ENCODE measurements at places on chromosomes 12 and 14.

GRCh38 chr14:94517248-94517640, 8.0 kb upstream of the SERPINA12 start:
- no peak for DNase-seq

DNA sequence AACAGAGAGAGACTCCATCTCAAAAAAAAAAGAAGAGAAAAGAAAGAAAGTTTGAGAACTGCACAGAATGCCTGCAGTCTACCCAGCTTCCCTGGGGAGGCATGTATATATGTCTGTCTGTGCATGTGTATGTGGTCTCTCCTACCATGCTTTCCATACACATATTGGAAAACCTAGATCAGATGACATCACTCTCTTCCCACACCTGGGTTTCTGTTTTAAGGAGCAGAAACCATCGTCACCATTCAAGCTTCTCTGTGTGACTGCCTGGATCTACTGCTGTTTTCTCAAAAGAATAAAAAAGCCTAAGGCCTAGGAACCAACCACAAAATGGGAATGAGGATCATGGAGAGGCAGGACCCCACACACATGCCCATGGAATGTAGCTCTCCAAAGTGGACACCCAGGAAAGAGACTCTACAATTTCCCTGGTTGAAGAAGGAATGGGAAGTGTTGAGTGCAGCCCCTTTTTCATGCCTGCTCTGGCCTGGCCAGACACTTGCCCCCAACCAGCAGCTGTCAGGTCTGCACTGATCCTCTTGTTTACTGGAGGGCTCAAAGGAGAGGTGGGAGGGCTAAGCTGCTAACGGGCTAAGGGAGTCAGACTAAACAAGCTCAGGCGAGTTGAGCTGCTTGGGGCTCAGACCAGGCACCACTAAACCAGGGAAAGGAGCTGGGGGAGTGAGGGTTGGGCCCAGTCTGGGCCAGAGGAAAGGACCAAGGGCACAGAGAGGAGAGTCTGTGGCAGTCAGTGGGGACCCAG, 7.7 kb upstream of the PCK2 start:
- no peak for DNase-seq

GRCh38 chr12:88579161-88579517, 1.1 kb downstream of the KITLG start:
- no peak for DNase-seq

DNA sequence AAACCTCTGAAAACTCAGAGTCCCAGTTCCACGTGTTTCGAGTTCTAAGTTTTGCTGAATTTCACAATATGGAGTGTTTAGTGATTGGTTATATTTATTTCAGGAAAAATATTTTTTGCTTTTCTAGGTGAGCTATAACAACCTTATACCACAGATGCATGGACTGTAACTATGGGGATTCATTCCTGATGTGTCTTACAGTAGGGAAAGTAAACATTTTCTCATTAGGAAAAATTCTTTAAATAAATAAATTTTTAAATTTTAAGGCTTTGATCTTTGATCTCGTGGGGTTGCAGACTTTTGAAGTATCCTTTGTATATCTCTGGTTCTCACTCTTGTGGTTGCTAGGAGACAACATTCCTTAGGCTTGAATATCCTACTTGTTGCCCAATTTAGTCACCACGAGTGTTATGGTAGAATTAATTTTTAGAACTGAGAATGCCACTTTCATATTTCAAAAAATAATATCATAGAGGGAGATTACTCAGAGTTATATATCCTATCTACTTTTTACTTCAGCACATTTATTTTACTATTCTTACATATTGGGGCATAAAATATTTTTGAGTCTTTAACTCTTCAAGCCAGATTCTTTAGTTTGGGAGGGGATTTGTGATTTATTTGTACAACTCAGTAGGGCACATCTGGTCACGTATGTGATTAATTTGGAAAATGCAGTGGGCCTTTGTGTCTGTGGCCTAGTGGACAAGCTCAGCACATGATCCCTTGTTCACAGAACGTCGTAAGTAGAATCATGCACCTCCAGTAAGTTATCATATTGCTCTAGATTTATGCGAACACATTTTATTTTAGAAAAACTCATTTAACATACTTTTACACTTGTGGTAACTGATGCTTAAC, 224.0 kb downstream of the TTC6 start:
- no peak for DNase-seq

DNA sequence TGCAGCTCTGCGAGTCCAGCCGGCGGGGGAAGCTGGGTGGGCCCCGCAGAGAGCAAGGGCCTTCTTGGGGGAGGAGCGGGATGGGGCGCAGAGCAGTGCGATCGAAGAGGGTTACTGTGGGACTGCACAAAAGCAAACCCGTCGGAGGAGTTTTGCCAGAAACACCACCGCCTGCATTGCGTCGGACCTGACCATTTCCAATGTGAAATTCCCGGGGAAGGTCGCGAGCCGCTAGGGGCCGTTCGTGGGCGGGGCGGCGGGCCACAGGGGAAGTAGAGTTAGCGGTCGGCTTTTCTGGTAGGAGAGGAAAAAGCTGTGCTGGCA, 333 bp upstream of the KCNA1 start:
- no peak for DNase-seq

- DNase-seq: no peak
Measured at GRCh38 chr12:127509066-127509778, 757.7 kb upstream of the TMEM132C start.

DNA sequence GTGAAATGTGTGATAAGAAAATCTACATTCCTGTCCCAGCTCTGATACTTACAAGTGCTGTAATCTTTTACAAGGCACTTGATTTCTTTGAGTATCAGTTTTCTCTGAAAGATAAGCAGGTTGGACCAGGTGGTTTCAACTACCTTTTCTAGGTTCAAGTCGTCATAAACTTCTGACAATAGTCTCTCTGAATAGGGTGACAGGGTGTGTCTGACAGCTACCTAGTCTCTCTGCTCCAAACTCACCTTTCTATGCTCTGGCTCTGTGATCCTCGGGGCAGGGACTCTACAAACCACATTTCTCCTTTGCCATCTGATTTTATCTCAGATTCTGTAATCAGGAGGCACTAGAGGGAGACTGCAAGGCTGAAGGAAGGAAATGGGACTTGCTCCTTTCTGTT, 137.7 kb upstream of the SYT1 start:
- DNase-seq: no peak

DNA sequence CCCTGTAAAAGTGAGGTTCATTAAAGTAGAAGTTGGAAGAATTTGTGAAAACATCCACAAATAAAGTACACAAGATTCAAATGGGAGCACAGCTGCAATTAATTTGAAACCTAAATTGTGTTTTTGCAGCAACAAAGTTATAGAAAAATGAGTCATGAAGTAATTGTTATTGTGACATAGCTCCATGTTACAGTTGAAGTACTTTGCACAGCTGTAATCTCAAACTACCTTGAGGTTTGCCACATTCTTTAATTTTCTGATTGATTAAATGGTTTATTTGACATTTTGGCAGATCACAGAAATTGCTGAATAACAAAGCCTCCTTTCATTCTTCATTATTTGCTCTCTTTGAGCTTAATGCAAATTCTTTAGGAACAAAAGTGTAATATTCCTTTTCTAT, 111.3 kb downstream of the RMST start:
- no peak for DNase-seq

DNA sequence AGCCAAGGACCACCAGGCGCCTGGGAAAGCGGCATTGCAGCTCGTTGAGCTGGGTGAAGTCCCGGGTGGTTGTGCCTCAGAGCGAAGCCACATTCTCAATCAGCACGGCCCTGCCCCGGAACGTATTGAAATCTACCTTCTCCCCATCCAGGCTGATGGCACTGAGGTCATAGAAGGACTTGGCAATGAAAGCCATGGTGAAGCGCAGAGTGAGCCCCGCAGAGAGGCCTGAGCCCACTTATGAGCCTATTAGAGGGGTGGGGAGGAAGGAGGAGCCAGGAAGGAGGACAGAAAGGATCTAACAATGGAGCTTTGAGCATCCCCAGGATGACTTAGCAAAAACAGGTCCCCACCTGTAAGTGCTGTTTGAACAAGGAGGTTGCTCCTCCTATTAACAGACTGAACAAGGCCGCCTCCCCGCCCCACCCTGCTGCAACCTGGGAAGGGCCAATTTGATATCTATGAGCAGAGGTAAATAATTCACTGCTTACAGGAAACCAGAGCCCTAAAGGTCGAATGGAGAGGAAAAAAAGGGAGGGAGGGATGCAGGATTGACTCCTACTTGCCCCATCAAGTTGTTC, at the start of gene GPX2:
Gene GPX2, minus strand, starts transcription at position 215 of the 581 bp plus-strand sequence. Its CDS starts 19 bp downstream, at position 196.
- DNase-seq: no peak

- no peak for DNase-seq
Measured at GRCh38 chr12:131841547-131841946, 13.4 kb downstream of the MMP17 start.

- no peak for DNase-seq
Measured at GRCh38 chr12:2636741-2637340, 157.9 kb upstream of the FKBP4 start.

DNA sequence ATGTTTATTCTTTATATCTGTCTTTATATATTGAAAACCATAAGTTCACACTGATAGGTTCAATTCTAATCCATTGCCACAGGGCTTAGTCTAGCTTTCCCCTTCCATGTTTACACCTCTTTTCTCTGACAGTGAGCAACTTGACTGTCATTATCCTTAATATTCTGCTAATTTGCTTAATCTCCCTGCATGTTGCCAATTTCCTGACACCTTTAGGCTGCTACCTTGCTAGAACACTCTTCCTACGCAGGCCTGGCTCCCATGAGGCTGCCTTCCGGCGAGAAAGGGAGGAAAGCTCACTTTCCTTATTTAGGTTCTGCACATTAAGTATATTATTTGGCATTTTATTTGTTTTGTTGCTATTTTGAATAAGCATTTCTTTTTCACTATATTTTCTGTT, 12.8 kb upstream of the FRS2 start:
- DNase-seq: no peak

DNA sequence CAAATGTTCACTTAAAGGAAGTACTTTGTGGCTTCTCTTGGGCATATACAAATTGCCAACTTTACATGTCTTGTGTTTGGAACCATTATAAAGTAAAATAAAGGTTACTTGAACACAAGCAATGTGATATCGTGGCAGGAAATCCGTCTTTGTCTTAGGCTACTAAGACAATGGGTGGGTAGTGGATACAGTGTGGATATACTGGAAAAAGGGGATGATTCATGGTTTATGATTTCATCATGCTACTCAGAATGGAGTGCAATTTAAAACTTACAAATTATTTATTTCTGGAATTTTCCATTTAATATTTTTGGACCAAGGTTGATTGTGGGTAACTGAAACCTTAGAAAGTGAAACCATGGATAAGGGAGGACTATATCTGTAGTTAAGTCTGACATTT, 48.4 kb downstream of the MYRFL start:
- DNase-seq: no peak

DNA sequence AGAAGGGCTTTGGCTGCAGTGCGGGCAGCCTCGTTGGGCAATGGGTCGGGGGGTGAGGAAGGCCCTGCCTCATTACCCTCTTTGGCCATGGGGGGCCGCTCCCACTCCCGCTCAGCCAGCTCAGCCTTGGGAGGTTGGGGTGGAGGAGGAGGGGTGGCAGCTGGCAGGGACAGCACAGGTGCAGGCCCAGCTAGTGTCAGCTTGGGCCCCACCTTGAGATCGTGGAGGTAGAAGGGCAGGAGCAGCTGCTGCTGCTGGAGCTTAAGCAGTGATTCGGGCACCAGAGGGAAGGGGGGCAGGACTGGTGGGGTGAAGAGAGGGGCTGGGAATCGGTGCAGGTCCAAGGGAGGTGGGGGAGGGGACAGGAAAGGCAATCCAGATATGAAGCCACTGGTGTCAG, 26.0 kb downstream of the ZFHX2 start:
- DNase-seq: no peak

DNA sequence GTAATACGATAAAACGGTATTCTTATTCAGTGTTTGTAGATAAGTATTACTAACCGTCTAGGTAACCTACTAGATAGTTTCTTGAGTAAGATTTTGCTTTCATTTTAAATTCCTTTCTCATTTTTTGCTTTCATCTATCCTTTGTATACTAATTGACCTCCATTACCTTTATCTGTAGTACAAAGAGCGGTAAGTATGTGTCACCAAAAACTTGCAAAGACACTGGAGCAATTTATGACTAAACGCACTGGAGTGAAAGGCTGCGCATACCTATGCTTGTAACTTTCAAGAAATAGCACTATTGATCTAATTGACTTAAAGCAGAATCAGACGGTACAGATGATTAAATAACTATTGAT, 1.7 kb downstream of the ARHGAP5 start:
- DNase-seq: no peak

- no peak for DNase-seq
Measured at GRCh38 chr12:116153113-116153512, 124.4 kb downstream of the MED13L start.

DNA sequence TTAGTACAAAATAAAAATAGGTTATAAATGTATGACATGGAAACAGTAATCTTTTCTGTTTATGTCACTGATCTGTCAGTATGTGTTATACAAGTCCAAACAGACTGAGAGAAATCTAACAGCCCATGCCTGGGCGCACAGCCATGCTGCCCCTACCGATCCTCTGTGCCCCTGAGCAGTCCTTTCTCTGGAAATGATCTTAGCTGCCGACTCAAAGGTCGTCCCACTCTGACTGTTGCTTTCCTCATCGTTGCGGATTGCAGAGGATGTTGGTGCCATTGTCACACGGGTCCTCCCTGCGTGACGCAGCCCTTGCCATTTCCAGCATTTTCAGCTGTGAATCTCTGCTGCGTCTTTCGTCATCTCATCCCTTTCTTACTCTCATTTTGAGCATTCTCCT, 82.9 kb upstream of the DYNC1H1 start:
- no peak for DNase-seq

DNA sequence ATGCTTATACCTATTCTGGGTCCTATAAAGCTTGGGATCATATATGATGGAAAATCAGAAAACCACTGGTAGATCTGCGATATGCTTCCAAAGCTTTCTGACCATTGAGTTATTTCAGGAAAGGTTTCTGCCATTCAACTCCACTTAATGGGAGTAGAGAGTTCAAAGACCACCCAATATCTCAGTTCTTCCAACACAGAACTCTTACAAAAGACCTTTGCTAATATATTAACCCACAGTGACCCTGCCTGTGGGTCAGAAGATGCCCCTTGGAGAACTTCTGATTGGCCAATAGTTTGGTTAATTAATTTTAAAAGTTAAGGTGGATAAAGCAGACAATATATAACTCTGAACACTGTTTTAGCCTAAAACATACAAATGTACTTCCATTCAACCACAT, 213.0 kb downstream of the IPO8 start:
- DNase-seq: no peak

DNA sequence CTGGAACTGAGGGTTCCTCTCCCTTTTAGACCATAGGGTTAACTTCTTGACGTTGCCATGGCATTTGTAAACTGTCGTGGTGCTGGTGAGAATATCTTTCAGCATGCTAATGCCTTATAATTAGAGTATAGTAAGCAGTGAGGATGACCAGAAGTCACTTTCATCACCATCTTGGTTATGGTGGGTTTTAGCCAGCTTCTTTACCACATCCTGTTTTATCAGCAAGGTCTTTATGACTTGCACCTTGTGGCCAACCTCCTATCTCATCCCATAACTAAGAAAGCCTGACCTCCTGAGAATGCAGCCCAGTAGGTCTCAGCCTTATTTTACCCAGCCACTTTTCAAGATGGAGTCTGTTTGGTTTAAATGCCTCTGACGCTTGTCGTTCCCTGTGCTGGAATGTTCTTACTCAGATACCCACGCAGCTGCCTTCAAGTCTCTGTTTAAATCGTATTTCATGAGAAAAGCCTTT, 44.2 kb downstream of the BBS10 start:
- DNase-seq: no peak
